DND-41 (cell line): ENCODE measurements at places on chromosomes 3 and 15.

DNA sequence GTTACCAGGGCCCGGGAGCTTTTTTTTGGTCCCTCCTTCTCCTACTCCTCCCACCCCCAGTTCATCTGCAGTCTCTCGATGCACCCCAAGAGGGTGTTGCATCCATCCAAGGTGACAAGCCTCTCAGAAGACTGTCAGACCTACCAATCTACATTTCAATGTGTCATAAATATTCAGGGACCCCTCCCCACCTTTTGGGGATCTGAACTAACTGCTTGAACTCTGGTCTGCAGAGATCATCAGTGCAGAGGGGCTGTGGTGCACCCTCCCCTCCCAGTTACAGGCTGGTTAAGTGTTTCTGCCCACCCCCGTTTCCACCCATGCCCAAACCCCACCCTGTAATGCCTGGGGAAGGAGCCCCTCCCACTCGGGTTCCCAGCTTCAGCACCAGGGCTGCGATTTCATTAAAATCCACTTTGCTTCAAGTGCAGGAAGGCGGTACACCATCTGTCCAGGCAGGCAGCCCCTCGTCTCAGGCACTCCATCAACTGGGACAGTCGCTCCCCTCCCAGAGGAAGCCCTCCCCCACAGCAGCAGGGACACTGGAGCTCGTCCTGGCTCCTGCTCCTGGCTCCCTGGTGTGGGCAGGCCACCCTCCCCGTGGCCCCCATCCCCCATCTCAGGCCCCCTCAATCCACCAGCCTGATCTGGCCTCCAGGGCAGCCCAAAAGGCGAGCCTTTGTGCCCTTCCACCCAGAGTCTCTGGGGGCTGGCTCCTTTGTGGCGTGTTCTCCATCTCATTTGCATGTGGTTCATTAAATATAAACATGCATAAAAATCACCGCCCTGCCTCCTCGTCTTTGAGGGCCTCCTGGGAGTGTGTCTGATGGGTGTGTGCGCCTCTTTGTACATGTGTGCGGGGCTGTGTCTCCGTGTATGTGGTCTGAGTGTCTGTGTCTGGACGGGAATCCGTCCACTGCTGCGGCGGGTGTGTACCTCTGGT, 32.3 kb downstream of the RNU5B-1 start:
- DNase-seq, result no peak
- no peaks in the 10 kb centered on the region for H3K36me3 ChIP-seq
- H3K27ac ChIP-seq, result no peak overlapping the region

GRCh38 chr15:93070132-93070531, 18.9 kb downstream of the RGMA start:
- H3K27ac ChIP-seq, result no peak overlapping the region
- H3K4me3 ChIP-seq, result no peak overlapping the region
- DNase-seq, result no peak
- H3K36me3 ChIP-seq, result peaks cover 9% of the 10 kb centered on the region; the same call in 1 of the 2 replicates
- H3K27me3 ChIP-seq, result no peaks in the 10 kb centered on the region
- H3K4me1 ChIP-seq, result no peaks in the 10 kb centered on the region

DNA sequence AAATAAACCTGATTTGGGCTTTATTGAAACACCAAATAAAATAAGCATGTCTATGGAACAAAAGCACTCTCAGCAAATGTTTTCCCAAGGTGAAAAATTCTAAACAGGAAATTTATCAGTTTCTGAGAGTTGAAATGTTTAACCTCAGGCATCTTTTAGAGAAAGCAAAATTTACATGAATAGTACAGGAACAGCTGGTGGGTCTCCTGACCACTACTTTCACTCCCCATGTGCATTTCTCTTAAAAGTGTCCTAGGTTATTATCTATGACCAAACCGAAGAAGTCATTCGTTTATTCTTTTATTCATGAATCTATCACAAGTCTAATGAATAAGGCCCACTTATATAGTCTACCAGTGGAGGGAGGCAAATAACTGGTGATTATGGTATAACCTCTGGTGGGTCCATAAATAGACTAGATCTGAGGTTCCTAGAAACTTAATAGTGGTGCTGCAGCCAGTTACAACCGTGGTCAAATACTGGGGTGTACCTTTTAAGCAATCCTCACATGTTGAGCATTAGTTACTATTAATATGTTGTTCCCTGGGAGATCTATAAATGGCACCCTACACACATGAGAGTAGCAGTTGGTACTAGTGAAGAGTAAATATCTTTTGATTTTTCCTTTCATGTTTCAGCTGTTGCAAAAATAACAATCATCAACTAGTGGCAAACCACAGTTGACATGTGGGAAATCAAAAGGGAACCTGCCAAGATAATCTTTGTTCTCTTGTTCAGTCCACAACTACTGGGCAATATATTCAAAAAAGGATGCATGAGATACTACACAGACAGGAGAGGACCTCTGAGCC, 169.3 kb upstream of the STAC start:
- no peak overlapping the region for H3K4me3 ChIP-seq
- H3K27me3 ChIP-seq, result peaks cover 23% of the 10 kb centered on the region
- H3K27ac ChIP-seq, result no peak overlapping the region
- H3K4me1 ChIP-seq, result no peaks in the 10 kb centered on the region

- DNase-seq, result no peak
- no peaks in the 10 kb centered on the region for H3K36me3 ChIP-seq
- no peak overlapping the region for H3K27ac ChIP-seq
- H3K4me3 ChIP-seq, result no peak overlapping the region
- no peaks in the 10 kb centered on the region for H3K27me3 ChIP-seq
These were observed 16.9 kb upstream of the FGD5 start for GRCh38 chr3:14801668-14802380.

GRCh38 chr15:83959477-83959876, 276.1 kb upstream of the GOLGA6L4 start:
- no peaks in the 10 kb centered on the region for H3K27me3 ChIP-seq
- H3K36me3 ChIP-seq, result no peaks in the 10 kb centered on the region
- H3K27ac ChIP-seq, result no peak overlapping the region
- no peaks in the 10 kb centered on the region for H3K4me1 ChIP-seq

DNA sequence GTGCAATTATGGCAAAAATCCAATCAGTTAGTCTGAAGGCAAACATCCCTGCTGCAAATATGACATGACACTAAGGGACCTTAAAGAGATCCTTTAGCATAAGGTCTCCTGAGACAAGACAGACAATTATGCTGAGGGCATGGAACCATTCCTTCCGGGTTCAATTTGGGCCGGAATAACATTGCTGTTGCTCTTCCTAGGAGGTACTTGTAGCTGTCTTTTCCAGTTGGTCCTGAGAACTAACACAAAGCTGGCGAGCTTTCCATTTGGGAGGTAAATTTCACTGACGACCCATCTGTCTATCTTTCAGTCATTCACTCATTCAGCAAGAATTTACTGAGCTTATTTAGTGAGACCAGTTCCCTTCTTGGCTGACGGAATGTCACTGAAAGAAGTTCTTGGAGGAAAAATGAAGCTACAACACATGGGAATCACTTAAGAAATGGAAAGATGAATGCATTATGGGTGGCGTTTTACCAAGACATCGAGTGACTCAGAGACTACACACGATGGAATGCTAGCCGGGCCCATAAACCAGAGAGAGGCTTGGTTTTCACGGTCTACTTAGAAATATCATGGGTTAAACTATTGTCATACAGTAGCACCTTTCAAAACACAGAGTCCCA, 215.5 kb downstream of the PDZRN3 start:
- H3K27ac ChIP-seq, result no peak overlapping the region
- H3K4me3 ChIP-seq, result no peak overlapping the region
- H3K27me3 ChIP-seq, result peaks cover 5% of the 10 kb centered on the region
- no peak for DNase-seq
- no peaks in the 10 kb centered on the region for H3K4me1 ChIP-seq

GRCh38 chr15:87619161-87619960, 637.2 kb downstream of the NTRK3 start:
- H3K27me3 ChIP-seq, result no peaks in the 10 kb centered on the region
- H3K27ac ChIP-seq, result no peak overlapping the region
- no peaks in the 10 kb centered on the region for H3K4me1 ChIP-seq

- DNase-seq, result no peak
- H3K4me3 ChIP-seq, result no peak overlapping the region
- no peaks in the 10 kb centered on the region for H3K4me1 ChIP-seq
These were observed 1.0 kb upstream of the IGF2BP2 start for GRCh38 chr3:185825639-185826481.
